Stimulated activated CD4-positive, alpha-beta T cell treated with anti-CD3 and anti-CD28 coated beads, Interleukin-15, amount 100 ng/mL, for 1 hour (primary cell): ENCODE measurements at places on chromosomes 4 and X.

DNA sequence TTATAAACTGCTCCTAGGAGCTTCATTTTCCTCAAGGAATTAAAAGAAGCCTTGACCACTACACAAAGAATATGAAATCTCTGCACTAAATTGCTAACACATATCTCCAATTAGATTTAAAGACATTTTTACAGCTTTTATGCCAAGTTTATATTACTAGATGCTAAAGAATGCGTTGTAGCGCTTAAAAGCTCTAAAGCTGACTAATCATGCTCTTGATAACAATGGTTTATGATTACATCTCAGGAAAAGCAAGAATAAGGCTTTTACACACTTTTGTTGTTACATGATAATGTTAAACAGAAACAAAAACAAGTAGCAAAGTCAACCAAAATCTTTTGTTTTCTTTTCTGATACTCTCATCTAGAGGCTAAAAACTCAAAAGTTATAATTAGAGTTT is 44.7 kb downstream of the SLC10A7 start:
- DNase-seq: no peak

DNA sequence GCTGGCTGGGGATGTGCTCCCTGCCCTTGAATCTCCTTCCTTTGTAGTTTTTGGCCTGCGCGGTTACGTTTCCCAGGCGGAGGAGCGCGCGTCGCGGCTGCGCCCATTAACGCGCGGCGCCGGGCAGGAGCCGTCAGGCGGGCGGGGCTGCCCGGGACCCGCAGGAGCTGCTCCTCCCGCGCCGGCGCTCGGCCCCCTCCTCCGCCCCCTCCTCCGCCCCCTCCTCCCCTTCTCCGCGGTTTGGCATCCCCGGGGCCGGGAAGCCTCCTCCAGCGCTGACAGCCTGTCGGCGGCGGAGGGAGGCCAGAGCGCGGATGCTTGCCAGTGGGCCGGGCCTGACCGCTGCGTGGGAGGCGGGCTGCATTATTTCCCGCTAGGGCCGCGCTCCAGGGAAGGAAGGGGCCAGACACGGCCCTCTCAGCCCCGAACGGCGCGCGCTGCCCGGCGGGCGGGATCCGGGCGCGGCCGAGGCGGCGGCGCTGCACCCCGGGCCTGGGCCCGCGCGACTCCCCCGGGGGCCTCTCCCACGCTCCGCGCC is at the start of gene DCLK2:
TSS of gene DCLK2 (plus strand) at position 405 of the 538 bp plus-strand sequence. CDS start 583 bp downstream, outside the sequence.
- DNase-seq: no peak

DNA sequence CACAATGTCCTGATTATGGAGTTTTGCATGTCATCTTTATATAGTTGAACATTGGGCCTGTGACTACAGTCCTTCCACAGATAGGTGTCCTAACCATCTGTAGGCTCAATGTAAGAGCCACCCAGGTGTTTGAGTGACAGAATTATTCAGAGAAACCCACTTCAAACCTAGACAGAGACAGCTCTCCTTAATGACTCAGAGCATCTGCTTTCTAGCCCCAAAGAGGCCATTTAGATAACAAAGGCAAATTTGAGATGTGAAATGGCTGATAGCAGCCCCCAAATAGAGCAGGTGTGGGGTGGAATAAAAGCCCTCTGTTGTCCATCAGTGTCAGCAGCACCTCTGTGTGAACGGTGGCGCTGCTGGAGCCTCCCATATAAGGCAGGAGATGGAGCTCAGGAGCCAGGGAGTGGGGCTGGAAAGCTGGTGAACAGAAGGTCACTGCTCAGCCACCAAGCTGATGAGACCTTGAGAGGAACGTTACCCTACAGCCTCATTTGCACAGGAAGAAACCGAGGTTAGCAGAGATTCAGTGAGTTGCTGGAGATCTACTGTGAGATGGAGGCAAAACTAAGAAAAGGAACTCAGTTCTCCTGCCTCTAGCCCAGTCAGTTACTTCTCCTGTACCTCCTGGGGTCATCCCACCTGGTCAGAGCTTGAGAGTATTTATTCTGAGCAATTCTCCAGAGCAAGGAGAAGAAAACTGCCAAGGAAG is 153.3 kb upstream of the LNX1 start:
- no peak for DNase-seq

- DNase-seq: no peak
These were observed 27.0 kb upstream of the PROM1 start for GRCh38 chr4:16110661-16111290.

DNA sequence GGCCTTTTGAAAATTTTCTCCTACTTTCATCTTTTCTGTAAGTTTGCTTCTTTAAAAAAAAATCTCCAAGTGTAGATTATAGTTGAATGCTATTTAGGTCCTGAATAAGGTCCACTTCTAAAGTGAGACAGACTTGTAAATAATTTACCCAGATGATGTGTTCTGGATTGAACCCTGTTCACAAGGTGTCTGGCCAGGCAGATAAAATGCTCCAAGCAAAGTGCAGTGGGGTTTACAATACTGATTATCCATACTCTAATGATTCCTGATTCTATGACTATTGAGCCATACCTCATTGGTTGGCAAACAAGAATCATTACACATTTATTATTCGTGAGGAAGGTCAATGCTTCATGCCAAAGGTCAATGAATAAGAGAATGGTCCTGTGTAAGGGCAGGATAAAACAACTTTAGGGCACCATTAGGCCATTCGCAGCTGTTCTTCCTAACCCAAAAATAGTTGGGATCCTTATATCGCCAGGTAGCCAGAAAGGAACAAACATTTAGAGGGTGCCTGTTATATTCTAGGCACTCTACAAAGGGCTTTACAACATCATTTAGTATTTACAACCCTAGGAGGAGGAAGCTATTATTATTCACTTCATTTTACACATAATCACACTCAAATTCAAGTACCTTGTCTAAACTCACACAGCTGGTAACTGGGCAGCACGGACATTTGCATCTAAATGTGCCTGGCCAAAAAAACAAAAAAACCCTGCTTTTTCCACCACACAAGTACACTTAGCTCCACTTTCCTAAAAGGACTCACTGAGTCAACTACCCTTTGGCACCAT is 18.6 kb upstream of the SAT1 start:
- no peak for DNase-seq

DNA sequence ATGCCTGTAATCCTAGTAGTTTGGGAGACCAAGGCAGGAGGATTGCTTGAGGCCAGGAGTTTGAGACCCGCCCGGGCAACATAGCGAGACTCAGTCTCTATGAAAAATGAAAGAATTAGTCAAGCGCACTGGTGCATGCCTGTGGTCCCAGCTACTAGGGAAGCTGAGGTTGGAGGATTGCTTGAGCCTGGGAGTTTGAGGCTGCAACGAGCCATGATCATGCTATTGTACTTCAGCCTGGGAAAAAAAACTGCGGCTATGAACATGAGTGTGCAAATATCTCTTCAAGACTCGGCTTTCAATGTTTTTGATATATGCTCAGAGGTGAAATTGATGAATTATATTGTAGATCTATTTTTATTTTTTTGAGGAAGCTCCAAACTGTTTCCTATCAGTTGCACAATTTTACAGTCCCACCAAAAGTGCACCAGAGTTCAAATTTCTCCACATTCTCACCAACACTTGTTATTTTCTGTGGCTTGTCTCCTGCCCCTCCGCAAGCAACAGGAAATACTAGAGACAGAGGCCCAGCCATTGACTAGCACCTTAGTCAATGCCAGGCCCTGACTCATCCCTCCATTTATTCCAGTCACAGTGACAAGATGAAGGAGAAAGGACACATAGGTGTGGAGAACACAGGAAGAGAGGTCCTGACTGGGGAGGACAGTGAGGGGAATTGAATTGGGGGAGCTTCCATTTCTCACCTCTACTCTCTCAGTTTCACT is 33.1 kb upstream of the ZNF41 start:
- no peak for DNase-seq

- peak; percentile 39 for DNase-seq
These were observed 2.3 kb downstream of the ZNF827 start for GRCh38 chr4:145936142-145936996.

- DNase-seq: no peak
These were observed 6.0 kb downstream of the SLC2A9 start for GRCh38 chr4:10015140-10015753.

DNA sequence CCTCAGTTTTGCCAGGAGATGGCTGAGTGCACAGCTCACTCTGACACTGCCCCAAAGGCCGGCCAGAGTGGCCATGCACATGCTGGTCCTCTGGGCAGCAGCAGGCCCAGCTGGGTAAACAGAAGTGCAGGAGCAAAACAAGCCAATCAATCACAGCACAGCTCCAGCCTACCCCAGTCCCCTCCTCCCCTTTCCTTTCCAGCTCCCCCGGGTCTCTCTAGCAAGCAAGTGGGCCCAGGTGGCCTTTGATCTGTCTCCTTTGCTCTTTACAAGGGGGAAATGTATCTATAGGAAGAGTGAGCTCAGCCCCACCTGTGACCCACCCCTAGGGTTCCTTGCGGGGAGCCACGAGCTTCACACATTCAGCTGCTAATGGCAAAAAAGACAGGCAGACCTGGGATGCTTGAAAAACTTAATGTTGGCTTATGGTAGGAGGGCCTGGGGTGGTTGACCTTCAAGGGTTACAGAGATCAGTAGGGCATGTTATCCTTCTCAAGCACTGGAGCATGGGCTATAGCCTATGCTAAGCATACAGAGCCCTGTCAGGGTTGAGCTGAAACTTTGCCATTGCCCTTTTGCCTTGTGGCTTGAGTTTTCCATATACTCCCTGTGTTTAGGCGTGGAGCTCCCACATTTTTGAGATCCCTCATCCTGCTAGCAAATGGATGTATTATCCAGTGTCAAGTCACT is 57.8 kb upstream of the PLAC1 start:
- DNase-seq: no peak

DNA sequence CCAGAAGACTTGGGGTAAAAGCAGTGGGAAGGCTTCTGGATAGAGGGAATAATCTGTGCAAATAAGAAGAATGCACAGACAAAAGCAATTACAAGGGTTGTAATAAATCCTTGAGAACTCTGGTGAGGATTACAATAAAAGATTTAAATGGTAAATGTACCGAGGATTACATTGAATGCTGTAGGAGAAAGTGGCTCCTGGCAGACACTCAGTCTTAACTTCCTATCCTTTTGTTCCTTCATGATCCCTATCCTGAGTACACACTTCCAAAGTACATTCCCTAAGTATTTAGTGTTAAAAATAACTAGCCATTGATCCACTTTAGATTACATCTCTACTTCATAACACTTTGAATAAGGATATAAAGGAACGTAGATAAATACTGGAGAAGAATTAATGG is 205.4 kb downstream of the SPATA18 start:
- DNase-seq: no peak

- no peak for DNase-seq
These were observed 13.7 kb upstream of the TMPRSS11E start for GRCh38 chr4:68433582-68433981.

- DNase-seq: no peak
These were observed 152.0 kb upstream of the SLC4A4 start for GRCh38 chr4:71186566-71187403.

- no peak for DNase-seq
These were observed 38.3 kb downstream of the RAPGEF2 start for GRCh38 chr4:159141193-159141592.

DNA sequence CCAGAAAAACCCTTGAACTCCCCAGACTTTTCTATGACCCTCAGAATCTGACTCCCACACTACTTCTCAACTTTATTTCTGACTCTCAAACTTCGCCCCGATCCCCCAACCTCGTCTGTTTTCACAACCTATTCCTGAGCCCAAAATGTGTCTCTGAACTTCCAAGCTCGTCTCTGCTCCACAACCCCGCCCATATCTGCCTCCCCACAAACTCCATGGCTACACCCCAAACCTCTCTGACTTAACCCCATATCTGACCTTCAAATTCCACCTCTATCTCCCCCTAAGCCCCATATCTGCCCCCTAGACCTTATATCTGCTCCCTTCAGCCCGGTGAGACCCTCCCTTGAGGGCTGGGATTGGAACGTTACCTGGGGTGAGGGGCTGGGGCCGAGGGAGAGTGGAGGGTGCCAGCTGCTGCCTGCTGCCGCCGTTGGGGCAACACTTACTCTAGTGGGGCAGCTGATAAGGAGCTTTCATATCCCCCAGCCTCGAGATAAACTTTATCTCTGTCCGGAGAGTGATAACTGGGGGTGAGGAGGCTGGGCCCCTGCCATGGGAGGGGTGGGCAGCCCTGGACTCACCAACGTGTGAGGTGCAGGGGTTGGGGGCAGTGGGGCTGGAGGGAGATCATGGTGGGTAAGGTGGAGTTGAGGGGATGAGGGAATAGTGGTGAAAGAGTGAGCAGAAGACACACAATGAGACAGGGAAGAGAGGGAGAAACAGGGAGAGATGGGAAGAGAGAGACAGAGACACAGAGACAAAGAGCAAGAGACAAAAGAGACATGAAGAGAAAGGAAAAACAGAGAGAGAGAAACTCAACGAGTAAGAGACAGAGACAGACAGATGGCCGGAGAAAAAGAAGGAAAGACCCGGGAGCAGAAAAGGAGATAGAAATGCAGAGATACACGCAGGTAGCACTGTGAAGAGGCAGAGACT is 1.4 kb downstream of the GATA1 start:
- DNase-seq: no peak

- no peak for DNase-seq
These were observed 133.4 kb downstream of the KLHL8 start for GRCh38 chr4:87087015-87087414.

GRCh38 chrX:155877288-155877687 is 3.9 kb upstream of the VAMP7 start:
- DNase-seq: no peak

DNA sequence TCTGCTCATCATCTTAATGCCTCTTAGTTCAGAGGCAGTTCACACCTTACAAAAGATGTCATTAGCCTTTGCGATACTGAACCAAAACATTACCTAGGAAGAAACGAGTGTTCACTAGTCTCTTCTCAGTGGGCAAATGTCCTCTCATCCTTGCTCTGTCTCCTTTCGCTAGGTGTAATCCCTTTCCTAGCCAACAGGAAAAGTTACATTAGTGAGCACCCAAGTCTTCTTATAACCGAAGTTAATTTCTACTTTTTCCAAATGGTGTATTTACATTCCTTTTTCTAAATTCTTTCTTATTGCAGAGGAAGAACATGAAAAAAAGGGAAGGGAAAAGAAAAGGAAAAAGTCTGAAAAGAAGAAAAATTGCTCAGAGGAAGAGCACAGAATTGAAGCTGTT is 46.9 kb downstream of the SMIM31 start:
- DNase-seq: no peak

- DNase-seq: no peak
These were observed 210.9 kb downstream of the SLIT2 start for GRCh38 chr4:20462426-20463175.

DNA sequence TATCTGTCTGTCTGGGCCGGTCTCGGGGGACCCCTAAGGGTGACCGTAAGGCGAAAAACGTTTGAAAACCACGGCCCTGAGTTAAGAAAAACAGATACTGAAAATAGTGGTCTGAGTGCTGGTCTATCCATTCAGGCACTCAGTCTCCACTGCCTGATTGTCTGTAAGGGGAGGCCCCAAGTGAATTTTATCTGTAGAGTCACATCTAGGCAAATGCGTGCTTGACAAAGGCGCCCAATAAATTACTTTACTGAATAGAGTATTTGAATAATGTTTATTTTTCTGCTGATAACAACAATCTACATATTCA is 465 bp downstream of the HNRNPH2 start:
- no peak for DNase-seq

- DNase-seq: no peak
These were observed 18.2 kb downstream of the FTHL17 start for GRCh38 chrX:31053621-31054020.

GRCh38 chr4:26094076-26094475 is 180.1 kb downstream of the SMIM20 start:
- DNase-seq: no peak
